Activated naive CD4-positive, alpha-beta T cell treated with anti-CD3 and anti-CD28 coated beads, Interleukin-2, amount 10 ng/mL, durations not matched to agents 7 days and 5 days (primary cell): ENCODE measurements at places on chromosomes 7 and 10.

- no peak for DNase-seq
- H3K4me3 ChIP-seq: no peak overlapping the region
- H3K4me1 ChIP-seq: peaks cover 75% of the 10 kb centered on the region
- H3K36me3 ChIP-seq: peaks cover 87% of the 10 kb centered on the region
Observed at GRCh38 chr10:62000037-62000603, 98.6 kb downstream of the ARID5B start.

- H3K4me1 ChIP-seq: peaks cover 19% of the 10 kb centered on the region
- H3K36me3 ChIP-seq: no peaks in the 10 kb centered on the region
- no peak for DNase-seq
- no peak overlapping the region for H3K4me3 ChIP-seq
- H3K27me3 ChIP-seq: peaks cover 3% of the 10 kb centered on the region
Observed at GRCh38 chr10:105274556-105275070, 633.5 kb downstream of the SORCS3 start.

DNA sequence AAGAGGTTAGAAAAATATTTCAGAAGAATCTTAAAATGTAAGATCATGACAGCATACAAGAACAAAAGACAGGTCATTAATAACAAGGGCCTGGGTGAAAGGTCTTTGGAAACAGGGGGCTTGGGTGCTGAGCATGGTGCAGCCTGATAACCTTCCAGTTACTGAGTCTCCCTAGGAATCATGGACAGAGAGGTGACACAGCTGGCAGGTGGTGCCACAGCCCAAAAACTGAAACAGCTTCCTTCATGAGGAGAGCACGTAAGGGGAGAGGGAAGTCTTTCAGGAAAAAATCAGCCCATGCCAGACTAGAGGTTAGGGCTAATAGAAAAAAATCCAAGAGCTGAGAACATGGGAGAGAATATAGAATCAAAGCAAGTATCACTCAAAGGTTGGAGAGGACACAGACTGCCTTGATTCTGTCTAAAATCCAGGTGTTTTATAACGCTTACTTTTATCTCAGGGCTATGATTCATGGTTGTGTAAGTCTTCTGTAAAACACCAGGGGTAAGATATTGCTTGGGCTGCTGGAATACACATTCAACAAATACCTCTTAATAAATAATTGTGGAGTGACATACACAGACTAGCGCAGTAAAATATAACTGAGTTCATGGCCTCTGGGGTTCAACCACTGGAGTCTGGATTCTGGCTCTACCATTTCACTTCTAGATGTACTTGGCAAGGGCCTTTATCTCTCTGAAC, 88.1 kb downstream of the SEMA3C start:
- no peak overlapping the region for H3K4me3 ChIP-seq
- no peak for DNase-seq
- no peaks in the 10 kb centered on the region for H3K27me3 ChIP-seq
- no peaks in the 10 kb centered on the region for H3K36me3 ChIP-seq
- H3K27ac ChIP-seq: no peak overlapping the region

DNA sequence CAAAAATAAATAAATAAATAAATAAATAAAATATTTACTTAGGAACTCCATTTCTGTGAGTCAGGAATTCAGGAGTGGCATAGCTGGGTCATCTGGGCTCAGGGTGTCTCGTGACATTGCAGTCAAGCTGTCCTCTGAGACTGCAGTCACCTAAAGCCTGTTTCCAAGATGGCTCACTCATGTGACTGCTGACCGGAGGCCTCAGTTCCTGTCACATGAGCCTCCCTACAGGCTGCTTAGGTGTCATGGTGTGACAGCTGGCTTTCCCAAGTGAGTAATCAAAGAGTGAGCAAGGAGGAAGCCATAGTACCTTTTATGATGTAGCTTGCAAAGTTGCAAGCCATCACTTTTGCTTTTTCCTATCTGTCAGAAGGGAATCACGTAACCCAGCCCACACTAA, 128.6 kb upstream of the KCTD7 start:
- H3K27ac ChIP-seq: no peak overlapping the region
- peaks cover 15% of the 10 kb centered on the region for H3K27me3 ChIP-seq
- no peaks in the 10 kb centered on the region for H3K36me3 ChIP-seq
- peaks cover 4% of the 10 kb centered on the region for H3K4me1 ChIP-seq
- no peak for DNase-seq
